ENCODE measurements at places on chromosomes 11 and 22.
A peak's percentile ranks its signal among the peaks of the same experiment; 100 is the strongest.

DNA sequence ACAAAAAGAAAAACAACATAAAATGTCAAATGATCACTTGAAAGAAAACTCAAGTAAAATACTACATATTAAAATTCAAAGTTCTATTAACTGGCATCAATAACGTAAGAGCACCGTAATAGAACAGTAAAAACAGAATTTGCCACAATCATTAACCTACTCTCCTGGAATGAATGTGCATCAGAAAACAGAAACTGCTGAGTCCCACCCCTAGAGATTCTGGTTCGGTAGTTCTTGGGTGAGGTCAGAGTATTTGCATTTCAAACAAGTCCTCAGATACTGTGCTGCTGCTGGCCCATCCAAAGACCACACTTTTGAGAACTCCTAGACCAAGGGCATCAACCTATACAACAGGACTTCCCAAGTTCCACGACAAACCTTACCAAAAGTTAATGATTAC is 23.5 kb downstream of the PITPNB start:
- DNase-seq, result no peak

DNA sequence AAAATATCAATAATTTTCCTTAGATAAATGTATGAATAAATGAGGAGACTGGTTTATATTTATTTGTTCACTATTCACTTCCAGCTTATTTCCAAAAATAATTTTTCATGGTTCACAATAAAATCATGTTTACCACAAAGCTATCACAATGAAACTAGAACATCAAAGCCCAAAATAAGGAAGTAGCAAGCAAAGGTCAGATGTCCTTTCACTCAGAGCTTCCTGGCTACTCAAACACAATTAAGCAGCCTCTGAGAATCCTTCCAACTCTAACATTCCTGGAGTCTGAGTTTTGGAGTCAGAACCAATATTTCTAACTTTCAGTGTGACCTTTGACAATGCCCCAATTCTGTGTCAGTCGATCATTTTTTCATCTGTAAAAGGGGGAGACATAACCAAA is 527.0 kb downstream of the SOX6 start:
- no peak for DNase-seq

- DNase-seq, result no peak
These were observed 307.8 kb downstream of the C11orf87 start for GRCh38 chr11:109729761-109730160.

DNA sequence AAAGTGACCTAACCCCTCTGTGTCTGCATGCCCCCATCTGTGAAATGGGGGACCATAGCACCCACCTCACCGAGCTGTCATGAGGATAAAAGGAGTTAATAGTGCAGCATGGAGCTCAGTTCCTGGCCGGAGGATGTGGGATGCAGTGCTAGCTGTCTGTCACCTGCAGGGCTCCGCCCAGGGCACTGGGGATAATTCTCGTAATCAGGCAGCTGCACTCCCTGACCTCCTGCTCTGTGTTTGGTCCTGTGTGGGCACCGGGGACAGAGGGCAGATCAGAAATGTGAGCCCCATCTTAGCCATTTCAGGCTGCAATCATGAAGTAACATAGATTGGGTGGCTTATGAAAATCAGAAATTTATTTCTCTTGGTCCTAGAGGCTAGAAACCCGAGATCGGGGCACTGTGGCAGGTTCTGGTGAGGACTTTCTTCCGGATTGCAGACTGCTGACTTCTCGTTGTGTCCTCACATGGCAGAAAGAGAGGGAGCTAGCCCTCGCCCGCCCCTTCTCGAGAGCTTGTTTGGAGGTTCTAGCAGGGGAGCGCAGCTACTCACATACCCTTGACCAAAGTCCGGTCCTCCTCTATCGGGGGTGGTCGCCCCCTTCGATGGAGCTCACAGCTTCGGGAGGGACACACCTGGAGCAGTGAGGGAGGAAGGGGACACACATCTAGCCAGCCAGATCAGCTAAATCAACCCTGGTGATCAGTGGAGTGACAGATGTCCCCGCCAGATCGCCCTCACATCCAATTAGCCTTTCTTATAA is 3.2 kb downstream of the KCTD17 start:
- no peak for DNase-seq

DNA sequence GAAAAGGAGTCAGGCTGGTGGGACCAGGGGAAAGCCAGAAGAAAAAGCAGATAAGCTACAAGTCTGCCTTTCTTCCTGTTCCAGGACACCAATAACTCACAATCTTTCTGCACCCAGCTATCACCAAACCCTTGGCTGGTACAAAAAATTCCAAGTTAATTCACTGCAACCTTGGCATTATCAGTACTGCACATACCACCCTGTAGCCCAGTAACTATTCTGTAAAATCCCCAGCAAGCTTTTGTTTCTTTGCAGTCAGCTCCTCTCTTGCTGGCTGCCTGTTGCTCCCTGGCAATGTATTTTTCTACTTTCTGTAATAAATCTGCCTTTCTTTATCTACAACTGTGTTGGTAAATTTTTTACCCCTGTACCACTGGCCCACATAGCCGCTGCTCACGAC is 20.7 kb upstream of the DKK3 start:
- DNase-seq, result no peak

- DNase-seq, result peak; percentile 63
These were observed 12.0 kb downstream of the SART1 start for GRCh38 chr11:65973439-65974110.

DNA sequence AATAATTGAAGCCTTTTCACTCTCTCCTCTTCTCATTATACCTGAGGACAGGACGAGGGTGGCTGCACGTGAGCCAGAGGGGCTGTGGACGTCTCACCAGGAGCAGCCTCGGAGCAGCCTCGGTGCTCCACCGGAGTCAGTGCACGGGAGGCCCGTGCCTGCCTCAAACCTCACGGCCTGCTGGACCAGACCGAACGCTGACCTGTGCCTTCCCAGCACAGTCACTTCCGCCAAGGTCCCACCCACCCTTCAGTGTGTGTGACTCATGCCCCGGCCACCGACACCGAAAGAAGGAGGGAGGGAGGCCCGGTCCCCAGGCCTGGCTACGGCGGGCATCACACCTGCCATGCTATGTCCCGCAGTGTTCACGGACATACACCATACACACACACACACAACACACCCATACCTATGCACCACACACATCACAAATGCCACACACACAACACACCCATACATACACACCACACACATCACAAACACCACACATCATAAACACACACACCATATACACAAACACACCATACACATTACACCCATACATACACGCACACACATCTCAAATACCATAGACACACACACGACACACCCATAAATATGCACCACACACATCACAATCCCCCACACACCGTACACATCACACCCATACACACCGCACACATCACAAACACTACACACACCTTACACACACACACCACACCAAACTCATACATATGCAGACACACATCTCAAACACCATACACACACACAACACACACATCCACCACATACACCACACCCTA is 1506.5 kb downstream of the TBC1D22A start:
- DNase-seq, result peak; percentile 14

DNA sequence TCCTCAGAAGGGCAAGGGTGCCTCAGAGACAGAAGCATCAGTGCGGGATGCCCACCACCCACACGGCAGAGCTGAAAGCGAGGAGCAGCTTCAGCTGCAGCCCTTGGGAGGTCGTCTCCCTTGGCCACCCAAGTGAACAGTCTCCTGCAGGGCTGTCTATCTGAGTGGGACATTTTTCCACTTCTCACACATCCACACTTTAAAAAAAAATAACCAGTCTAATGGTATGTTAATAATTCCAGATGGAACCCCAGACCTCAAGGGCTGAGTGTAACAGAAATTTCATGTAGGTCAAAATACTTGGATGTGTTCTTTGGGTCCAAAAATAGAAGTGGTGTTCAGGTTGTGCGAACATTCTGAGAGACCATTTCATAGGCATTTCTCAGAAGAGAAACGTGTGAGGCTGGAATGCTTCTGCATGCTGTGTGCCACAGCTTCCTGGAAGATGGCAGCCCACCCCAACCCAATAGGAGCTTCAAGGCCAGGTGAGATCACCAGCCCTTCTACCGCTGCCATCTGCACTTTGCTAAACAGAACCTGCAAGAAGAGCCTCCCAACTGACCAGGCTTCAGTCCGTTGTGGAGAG is 623.2 kb downstream of the OPCML start:
- DNase-seq, result no peak

DNA sequence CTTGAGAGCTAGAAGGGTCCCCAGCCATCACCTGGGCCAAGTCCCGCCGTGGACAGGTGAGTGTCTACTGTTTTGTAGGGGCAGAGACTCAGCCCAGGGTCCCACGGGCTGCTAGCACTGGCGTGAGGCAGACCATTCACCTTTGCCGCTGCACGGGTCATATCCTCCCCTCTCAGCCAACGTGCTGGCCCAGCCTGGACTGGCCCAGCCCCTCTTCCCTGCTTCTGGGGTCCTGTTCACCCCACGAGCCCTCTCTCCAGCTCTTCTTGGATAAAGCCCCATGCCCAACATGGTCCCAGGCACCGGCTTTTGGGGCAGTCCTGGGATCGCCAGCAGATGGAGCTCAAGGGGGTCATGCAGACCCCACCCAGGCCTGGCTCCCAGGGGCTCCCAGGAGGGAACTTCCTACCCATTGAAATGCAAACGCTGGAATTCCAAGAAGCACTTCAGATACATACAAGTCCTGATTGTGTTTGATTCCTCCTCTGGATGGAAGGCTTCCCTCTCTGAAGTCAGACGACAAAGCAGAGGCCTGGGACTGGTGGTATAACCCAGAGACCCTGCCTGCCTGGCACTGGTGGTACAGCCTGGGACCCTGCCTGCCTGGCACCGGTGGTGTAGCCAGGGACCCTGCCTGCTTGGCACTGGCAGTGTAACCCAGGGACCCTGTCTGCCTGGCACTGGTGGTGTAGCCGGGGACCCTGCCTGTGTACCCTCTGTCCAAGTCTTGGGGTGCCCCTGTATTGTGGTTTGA is 8.9 kb upstream of the SEPTIN5 start:
- DNase-seq, result no peak

- DNase-seq, result peak; percentile 91
These were observed 34.1 kb downstream of the PAMR1 start for GRCh38 chr11:35491231-35491871.

- DNase-seq, result no peak
These were observed 23.7 kb downstream of the PAK1 start for GRCh38 chr11:77450227-77450626.

GRCh38 chr11:103806130-103806895 is 230.1 kb upstream of the DDI1 start:
- DNase-seq, result peak; percentile 64

DNA sequence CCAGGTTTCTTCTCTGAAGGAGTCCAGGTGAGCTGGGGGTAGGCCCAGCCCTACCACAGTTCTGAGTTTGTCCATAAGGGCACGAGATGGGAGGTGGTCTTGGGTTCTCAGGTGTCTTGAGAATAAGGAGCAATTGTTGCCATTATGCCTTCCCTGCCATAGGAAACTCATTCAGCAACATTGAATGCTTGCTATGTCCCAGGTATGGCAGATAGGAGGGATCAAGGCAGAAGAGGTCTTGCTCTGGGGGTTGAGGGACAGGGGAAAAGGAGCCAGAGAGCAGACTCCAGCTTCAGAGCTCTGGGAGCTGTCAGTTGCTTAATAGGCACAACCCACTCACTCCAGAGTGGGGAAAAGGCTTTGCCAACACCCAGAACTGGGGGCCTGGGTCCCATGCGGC is 4.3 kb downstream of the SELENOM start:
- no peak for DNase-seq

DNA sequence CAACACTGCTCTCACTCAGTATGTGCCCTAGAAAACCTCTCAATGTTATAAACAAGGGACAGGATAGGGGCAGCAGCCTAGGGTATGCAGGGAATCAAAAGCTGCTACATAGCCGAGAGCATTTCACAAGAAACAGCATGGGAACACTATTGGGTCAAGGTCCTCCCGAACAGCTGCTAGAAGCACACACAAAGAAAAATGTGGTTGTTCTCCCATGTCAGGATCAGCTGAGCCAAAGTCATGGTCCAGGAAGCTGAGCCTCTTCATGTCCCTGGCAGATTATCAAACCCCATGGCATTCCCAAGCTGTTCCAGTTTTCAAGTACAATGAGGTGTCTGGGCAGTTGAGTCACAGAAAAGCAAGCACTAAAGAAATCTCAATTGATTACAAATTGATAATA is 21.0 kb upstream of the GDPD4 start:
- peak; percentile 38 for DNase-seq

- DNase-seq, result no peak
These were observed 2.6 kb upstream of the SLC5A1 start for GRCh38 chr22:32040324-32040904.

DNA sequence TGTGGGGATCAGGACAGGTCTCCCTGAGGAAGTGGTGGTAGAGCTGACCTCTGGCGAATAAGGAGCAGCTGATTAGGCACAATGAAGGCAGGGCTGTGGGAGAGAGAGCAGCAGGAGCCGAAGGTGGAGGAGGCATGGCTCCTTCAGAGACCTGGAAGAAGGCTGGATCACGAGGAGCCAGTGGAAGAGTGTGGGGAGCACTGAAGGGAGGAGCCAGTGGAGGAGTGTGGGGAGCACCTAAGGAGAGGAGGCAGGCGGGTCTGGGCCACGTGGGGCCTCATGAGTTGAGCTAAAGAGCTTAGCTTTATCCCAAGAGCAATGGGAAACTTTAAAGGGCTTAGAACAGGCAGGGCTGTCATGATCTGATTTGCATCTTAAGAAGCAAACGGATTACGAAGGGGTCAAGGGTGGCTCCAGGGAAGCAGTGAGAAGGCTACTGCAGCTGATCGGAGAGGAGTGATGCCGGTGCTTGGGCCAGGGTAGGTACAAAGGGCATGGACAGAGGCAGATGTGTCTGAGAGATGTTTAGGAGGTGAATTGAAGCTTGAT is 44.9 kb upstream of the EIF3D start:
- no peak for DNase-seq

DNA sequence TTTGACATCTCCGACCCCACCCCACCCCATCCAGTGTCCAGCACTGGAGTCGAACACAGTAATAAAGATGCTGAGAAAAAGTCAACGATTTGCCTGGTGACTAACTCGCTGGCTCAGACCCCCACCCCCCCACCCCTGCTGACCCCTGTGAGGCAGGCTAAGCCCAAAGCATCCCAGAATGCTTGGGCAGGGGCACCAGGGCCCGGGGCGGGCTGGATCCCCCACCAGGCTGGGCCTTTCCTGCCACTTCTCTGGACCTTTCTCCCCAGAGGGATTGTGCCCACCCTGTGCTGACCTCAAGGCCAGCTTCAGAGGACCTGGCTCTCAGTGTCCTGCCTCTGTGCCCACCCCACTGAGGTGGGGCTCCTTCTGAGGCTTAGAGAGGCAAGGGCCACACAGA is 1.8 kb downstream of the C11orf86 start:
- DNase-seq, result no peak

GRCh38 chr22:46050916-46051614 is 74.1 kb upstream of the WNT7B start:
- DNase-seq, result no peak

Measured in M059J (cell line).